ENCODE measurements at places on chromosomes 12 and 14.

- DNase-seq = no peak
Measured at GRCh38 chr14:39827901-39828655, 395.8 kb upstream of the FBXO33 start.

- DNase-seq = no peak
Measured at GRCh38 chr12:123141615-123142517, 9.0 kb downstream of the PITPNM2 start.

- no peak for DNase-seq
Measured at GRCh38 chr12:95195122-95195521, 22.1 kb downstream of the FGD6 start.

GRCh38 chr14:68623826-68624225 is 169.0 kb downstream of the ZFP36L1 start:
- no peak for DNase-seq

DNA sequence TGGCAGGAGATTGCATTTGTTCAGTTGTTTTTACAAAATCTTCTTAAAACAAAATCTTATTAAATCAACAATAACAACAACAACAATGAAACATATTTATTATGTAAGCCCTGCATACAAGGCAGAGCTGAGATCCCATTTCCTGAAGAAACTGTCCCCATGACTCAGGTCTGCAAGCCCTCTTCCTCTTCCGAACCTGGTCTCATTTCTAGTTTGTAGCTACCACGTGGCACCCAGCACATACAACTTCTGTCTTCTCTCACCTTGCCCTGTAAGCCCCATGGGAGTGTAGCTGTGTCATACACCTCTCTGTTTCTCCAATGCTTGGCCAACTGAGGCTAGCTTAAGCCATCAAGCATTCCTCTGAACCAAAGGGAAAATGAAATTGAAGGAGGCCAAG is 106.4 kb downstream of the SLC8A3 start:
- no peak for DNase-seq

- DNase-seq = no peak
Measured at GRCh38 chr12:94059394-94060368, 88.7 kb upstream of the PLXNC1 start.

DNA sequence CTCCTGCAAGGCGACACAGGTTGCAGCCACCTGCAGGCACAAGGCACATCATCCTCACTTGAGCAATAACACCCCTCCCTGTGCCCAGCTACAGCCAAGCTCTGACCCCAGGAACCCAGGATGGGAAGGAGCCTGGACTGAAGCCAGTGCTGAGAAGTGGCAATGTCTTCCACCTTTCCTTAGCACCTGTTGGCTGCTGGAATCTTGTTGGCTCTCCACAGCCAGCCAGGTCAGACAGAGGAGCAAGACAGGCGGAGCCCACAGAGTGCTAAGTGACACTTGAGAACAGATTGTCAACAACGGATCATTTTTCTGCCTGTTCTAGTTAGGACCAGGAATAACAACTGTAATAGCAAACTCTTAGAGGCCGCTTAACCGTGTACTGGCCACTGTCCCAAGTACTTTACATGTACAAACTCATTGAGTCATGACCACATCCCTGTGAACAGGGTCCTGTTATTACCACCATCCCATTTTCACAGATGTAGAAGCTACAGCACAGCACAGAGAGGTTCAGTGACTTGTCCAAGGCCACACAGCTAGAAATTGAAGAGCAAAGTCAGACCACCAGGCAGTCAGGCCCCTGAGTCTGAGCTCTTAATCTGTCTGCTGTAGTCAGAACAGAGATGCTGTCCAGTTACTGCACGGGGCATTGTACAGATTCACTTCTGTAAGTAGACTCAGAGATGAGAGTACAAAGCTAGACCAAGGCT is 45.6 kb downstream of the RNFT2 start:
- DNase-seq = no peak

DNA sequence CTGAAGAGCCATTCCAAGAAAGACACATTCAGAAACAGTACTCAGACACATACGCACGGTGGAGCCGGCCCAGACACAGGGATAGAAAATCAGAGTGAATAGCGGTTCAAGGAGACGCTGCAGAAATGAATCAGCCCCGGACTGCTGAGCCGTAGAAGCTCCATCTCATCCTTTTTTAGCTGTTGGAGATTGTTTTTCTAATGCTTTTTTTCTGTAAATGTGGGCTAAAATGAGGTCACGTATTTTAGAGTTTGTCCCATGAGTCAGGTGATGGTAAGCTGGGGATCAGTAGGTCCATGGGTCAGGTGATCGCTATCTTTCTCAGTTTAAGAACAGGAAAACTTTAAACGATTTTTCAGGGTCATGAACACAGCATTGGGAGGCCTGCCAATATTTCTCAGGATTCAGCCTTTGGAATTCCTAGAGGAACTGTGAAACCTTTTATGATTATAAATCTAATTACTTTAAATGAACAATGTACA is 202.4 kb downstream of the ITPR2 start:
- no peak for DNase-seq

DNA sequence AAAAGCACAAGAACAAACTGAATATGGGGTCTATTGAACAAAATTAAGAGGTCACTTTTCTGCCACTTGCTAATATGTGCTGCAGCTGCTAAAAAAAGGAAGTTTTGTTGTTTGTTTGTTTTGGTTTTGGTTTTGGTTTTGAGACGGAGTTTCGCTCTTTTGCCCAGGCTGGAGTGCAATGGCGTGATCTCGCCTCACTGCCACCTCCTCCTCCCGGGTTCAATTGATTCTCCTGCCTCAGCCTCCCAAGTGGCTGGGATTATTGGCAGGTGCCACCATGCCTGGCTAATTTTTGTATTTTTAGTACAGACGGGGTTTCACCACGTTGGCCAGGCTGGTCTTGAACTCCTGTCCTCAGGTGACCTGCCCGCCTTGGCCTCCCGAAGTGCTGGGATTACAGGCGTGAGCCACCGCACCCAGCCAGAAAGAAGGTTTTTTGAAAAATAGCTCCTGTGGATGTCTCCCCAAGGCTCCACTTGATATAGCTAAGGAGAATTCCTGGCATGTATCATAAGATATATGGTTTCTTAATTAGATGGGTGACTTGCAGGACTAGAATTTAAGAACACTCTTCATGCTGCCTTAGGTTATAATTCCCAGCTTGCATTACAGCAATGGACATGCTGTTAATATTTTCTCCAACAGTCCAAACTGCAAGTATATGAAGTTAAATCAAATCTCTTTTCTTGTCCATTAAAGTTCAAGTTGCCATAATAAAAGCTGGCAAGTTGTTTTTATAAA is 237.6 kb upstream of the AMIGO2 start:
- no peak for DNase-seq

- no peak for DNase-seq
Measured at GRCh38 chr12:41486718-41487117, 298.6 kb downstream of the PDZRN4 start.

- no peak for DNase-seq
Measured at GRCh38 chr12:110229409-110229808, 51.6 kb upstream of the ATP2A2 start.

DNA sequence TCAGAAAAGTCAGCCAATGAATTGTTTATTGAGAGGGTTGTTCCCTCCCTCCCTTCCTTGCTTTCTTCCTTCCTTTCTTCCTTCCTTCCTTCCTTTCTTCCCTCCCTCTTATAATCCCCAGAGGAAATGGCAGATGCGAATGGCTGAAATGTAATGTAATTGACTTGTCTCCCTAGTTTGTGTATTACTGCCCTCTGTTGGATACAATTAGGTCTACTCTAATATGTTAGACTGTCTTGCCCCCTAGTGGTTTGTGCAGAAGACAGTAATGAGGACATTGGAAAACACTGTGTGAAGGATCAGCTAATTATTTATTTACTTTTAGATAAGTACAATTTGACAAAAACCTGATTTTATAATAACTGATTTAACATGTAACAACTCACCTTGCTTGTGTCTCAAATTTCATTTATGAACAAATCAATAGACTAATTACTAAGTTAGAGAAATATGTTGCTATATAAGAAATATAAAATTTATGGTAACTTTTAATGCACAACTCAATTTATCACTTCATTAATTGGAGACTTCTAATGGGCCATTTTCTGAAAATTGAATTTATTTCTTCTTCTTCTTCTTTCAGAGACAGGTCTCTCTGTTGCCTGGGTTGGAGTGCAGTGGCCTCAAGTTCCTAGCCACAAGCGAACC is 229.8 kb upstream of the LRIG3 start:
- no peak for DNase-seq

DNA sequence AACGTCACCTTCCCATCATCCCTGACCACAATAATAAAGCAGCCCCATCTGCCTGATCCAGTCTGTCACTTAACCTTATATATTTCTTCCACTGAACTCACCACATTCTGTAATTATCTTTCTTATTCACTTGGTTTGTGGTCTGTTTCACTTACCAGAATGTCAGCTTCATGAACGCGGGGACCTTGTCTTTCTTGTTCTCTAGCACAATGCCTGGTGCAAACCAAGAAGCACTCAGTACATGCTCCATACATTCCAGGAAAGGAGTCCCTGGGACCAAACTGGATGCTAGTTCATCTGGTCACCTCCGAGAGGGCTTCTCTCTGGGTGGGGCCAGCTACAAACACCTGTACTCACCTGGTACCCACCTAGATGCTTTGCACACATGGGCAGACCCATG is 17.4 kb upstream of the ANKRD33 start:
- DNase-seq = no peak

- DNase-seq = no peak
Measured at GRCh38 chr14:65731933-65732506, 319.5 kb downstream of the FUT8 start.

GRCh38 chr14:38592764-38593442 is 337.0 kb upstream of the CLEC14A start:
- DNase-seq = no peak

GRCh38 chr12:113793250-113793649 is 172.9 kb downstream of the RBM19 start:
- no peak for DNase-seq

- no peak for DNase-seq
Measured at GRCh38 chr12:78406828-78407227, 457.7 kb upstream of the SYT1 start.

GRCh38 chr14:33768458-33768830 is 182.4 kb downstream of the EGLN3 start:
- DNase-seq = no peak

DNA sequence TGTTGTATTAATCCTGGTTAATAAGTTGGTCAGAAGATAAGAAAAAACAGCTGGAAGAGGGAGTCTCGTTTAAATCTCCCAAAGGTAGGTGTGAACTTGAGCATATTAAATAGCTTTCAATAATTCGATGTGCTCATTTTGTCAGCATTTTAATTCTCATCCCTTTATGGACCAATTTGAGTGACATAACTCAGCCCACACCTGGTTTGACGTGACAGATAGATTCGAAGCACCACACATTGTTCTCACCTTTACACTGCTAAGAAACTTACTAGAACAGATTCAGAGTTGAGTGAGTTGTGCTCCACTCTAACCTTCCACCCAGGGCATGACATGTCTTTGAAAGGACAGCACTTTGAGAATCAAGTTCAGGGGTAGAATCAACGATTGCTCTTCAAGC is 161.4 kb upstream of the GZMB start:
- no peak for DNase-seq

- no peak for DNase-seq
Measured at GRCh38 chr12:108612788-108613282, 15.0 kb upstream of the TMEM119 start.

- DNase-seq = no peak
Measured at GRCh38 chr14:28772613-28773012, 6.0 kb downstream of the FOXG1 start.

- no peak for DNase-seq
Measured at GRCh38 chr12:48866052-48866711, 512 bp upstream of the RND1 start.

GRCh38 chr12:29547864-29548263 is 50.4 kb upstream of the OVCH1 start:
- no peak for DNase-seq

DNA sequence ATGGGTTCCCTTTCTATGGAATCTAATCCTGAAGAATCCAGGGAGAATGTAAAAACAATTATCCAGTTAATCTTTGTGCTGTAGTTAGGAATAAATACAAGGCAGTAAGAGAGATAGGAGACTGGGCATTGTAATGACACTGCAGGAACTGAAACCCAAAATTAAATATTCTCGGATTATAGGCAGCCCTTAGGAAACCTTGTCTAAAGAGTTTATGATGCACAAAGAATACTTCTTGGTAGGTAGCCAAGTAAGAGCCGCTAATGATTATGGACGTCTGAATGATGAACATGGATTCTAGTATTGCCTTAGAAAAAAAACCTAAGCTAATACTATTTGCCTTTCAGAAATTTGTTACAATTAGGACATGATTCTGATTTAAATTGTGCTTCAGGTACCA is 165.4 kb upstream of the LRIG3 start:
- no peak for DNase-seq

DNA sequence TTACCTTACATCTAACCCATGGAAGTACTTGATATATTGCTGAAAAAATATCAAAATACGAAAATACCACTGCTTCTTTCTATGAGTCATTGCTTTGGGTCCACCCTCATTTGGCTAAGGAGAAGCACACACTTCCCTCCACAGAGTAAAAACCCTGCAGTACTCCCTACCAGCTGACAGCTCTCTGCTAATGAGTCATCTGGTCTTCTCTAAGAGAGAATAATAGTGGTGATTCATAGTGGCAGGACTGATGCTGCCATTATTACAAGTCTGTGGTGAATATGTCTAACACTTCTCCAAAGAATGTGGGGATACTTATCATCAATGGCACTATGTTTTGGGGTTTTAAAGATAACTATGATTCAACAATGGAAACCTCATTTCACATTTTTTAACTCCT is 90.7 kb downstream of the PPFIA2 start:
- no peak for DNase-seq

- DNase-seq = no peak
Measured at GRCh38 chr14:54610051-54610977, 43.4 kb downstream of the SAMD4A start.

DNA sequence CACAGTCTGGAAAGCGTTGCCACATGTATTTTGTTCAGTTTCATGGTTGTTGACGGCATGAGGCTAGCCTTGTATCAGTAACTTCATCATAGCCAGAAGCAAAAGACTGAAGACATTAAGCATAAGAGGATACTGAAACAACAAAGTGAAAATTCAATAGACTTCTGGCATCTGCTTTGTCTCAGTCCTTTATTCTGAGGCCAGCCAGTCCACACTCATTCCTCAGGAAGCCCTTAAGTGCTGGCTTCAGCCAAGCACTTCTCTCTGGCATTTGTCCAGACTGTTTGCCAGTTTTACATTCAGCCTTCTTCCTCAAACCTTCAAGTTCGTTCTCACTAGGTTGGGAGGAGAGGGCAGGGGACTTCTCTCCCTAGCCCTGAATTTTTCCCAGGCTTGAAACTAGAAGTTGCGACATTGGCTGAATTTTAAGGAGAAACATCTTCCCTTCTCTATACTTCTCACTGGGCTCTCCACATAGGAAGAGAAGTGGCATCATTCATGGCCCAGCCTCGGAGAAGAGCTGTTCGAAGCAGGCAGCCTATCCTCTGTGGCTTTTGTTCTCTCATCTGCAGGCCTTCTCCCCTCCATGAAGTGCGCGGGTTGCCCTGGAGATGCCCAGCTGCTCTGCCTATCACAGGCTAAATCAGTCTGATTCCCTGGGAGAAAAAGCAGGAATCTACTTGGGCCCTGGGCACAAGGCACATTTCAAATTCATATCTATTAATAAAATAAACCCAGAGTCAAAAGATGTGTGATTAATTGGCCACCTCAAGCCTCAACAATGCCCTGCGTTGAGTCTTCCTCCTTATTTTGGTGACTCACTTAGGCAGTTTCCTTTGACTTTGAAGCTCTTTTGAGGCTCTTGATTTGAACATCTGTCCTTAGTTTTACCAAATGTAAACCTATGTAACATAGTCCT is 130.9 kb upstream of the PLEKHA5 start:
- DNase-seq = no peak

- DNase-seq = no peak
Measured at GRCh38 chr12:105454688-105455087, 124.2 kb downstream of the C12orf75 start.
